Retinal pigment epithelial cell (primary cell): ENCODE measurements at places on chromosomes 12 and 14.

- no peak for DNase-seq
Observed at GRCh38 chr12:92109613-92110012, 36.0 kb downstream of the BTG1 start.

GRCh38 chr12:13428538-13429265 lies 232.2 kb downstream of the EMP1 start:
- DNase-seq: no peak

- DNase-seq: no peak
Observed at GRCh38 chr14:68854421-68854820, 61.6 kb upstream of the ZFP36L1 start.

DNA sequence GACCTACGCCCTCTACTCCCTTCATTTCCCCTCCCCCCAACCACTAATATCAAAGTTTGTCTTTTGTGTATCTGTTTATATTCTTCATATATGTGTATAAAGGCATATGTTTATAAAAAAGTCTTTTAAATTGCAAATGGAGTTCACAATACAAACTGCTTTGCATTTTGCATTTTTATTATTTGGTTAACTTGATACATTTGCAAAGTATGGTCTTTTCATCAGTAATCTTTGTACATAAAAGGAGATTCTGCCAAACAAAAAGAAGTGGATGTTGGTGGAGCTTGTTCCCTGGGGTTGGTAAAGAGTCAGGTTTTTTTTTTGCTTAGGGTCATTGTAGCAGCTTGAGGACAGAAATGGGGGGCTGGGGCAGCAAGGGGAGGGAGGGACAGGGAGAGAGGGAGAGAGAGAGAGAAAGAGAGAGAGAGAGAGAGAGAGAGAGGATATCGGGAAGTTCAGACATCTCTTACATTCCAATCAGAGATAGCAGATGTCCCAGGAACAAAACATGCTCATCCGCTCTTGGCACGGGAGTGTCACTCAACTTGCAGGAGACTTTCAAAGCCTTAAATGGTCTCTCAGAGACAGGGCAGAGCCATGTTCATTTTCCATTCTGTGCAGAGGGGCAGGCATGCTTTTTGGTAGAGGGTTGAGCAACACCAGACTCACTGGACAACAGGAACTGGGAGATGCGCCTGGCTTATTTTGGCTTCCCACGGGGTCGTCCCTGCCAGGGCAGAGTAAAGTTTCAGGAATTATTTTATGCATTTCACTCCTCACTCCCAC lies 44.8 kb upstream of the TBX5 start:
- DNase-seq: no peak

- DNase-seq: no peak
Observed at GRCh38 chr12:121799156-121799841, 4.5 kb upstream of the SETD1B start.

GRCh38 chr14:92990456-92991430 lies 67.8 kb downstream of the CHGA start:
- DNase-seq: no peak

DNA sequence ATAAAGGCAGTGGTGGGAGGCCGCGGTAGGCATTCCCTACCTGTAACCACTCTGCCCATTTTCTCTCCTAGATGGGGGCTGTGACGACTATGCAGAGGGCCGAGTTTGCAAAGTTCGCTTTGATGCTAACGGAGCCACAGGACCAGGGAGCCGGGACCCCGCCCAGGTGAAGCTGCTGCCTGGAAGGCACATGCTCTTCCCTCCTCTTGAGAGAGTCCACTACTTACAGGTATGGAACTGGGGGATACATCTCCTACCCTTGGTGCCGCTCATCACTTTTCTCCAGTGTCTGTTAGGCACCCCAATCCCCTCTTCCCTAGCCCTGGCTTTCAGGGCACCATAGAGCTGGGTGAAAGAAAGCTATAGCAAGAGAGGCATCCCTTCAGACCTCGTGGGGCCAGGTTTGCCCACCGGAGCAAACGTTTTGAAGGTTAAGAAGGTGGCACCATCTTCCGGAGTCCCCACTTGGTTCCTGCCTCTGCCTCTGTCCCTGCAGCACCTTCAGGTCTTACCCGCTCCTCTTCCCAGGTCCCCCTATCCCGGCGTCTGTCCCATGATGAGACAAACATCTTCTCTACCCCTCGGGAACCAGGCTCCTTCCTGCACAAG lies 2.0 kb upstream of the P3H3 start:
- DNase-seq: no peak

GRCh38 chr14:69263364-69263763 lies 3.4 kb downstream of the GALNT16 start:
- no peak for DNase-seq

GRCh38 chr12:31234955-31235867 lies 90.7 kb downstream of the SINHCAF start:
- DNase-seq: no peak

GRCh38 chr12:75818863-75819262 lies 212.7 kb downstream of the PHLDA1 start:
- DNase-seq: peak; percentile 60

GRCh38 chr12:99137124-99137855 lies 492.2 kb downstream of the APAF1 start:
- no peak for DNase-seq

DNA sequence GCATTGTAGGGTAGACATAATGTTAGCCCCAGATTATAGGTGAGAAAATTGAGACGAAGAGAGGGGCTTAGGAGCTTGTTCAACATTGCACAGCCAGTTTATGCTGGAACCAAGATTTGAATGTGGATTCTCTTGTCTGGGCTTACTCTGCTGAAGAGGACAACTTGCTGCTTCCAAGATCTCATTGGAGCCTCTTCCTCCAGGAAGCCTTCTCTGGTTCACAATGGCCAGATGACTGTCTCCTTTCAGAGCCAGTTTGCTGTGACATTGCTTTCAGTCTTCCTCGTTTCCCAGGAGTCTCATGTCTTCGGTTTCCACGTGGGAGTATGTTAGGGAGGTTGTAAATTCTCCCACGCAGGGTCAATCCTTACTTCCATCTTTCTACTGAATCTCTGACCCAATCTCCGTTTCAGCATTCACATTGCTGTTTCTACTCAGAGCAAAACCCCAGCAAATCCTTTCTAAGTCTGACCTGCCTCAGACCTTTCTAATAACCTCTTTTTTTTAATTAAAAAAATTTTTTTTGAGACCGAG lies 62.2 kb upstream of the LHX5 start:
- DNase-seq: no peak

GRCh38 chr12:75944905-75945432 lies 86.6 kb downstream of the PHLDA1 start:
- DNase-seq: no peak

DNA sequence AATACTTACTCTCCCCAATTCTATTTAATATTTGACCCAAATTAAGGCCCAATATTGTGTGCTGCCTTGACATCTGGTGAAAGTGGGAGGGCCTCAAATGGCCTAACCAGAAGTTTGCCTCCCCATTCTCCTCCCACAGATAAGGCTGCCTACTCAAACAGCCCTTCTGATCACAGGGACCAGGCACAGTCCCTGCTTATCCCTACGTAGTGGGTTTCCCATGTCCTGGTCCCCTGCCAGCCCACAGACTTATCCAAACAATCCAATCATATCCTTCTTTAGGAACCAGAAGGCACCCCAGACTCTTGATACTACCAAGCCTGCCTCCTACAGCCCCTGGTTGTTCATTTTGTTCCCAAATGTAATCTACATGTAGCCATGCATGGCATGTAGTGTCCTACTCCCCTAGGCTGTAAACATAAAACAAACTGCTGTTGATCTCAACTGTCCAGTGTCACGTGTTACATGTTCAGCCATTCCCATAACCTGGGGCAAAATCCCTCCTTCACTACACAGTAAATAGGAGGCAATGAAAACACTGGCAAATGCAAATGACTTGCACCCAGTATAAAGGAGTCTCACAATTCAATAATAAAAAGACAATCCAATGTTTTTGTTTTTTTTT lies 49.3 kb downstream of the EEA1 start:
- DNase-seq: no peak

DNA sequence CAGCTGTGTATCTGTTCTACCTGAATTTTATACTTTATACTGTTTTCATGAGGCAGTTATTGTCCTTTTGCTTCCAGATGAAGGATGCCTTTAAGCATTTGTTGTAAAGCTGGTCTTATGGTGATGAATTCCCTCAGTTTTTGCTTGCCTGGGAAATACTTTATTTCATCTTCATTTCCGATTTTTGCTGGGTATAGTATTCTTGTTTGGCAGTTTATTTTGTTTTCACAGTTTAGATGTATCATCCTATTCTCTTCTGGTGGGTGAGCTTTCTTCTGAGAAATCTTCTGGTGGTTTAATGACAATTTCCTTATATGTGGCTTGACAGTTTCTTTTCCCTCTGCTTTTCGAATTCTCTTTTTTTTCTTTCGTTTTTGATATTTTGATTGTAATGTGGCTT lies 188.1 kb downstream of the NUBPL start:
- DNase-seq: no peak

- no peak for DNase-seq
Observed at GRCh38 chr14:99423434-99423833, 57.2 kb downstream of the SETD3 start.

GRCh38 chr12:89859508-89860220 lies 151.0 kb upstream of the ATP2B1 start:
- DNase-seq: no peak

DNA sequence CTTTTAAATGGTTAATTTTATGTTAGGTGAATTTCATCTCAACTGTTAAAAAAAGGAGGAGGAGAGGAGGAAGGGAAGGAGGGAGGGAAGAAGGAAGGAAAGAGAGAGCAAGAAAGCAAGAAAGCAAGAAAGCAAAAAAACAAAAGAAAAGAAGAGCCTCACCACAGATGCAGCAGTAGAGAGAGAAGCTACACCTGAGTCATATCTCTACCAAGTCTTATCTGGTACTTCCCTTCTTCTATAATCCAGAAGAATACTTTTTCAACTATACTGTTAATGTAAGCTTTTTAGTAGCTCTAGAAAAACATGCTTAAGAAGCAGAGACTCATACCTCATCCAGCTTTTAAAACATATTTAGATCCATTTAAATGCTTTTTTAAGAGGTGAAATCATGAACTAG lies 5.6 kb upstream of the IL26 start:
- no peak for DNase-seq

GRCh38 chr12:75135026-75135425 lies 74.6 kb downstream of the KCNC2 start:
- no peak for DNase-seq

DNA sequence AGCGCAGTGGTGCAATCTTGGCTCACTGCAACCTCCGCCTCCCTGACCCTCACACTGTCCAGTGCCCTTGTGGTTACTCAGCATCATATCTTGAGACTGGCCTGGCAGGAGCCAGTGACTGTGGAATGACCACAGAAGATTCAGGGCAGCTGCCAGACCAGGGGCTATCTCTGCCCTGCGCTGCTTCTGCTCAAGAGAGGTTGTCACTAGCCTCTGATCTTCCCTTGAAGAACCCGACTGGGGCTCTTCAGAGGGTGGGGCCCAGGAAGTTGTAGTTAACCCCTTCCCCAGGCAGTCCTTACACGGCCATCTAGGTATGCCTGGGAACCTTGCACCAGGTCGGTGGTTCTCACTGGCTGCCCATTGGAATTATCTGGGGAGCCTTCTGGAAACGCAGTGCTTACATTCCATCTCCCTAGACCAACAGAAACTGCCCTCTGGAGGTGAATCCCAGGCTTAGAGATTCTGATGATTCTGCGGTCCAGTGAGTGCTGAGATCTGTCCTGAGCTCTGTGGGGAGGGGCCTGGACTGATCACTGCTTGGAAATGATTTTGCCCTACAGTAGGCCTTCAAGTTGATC lies 41.4 kb downstream of the PLEKHG3 start:
- no peak for DNase-seq

- no peak for DNase-seq
Observed at GRCh38 chr14:62557416-62557815, 487.8 kb downstream of the KCNH5 start.

- no peak for DNase-seq
Observed at GRCh38 chr14:64704743-64705380, 638 bp downstream of the PLEKHG3 start.

DNA sequence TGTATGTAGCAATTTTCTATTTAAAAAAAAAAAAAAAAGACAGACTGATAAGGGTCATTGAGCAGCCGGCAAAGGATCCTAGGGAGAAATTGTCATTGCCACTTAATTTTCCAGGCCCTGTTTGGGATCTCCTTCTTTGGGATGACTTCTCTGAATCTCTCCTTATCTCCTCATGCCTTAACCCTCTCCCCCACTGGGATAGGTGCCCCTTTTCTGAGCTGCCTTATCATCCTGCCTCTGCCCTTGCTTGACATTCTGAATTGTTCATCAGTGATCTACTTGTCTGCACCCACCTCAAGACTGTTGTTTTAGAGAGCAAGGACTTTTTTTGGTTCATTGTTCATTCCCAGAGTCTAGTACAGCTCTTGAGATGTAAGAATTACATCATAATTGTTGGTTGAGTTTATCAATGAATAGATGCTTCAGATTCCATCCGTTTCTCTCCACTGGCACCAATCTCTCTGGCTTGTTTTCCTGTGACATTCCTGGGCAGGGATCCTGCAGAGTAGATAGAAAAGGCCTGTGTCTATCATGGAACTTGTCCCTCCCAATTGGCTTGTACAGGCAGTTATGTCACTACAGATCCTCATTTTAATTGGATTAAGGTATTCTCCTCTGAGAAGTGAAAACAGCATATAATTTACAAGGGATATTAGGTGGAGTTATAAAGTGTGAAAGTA lies 42.6 kb downstream of the SOCS2 start:
- DNase-seq: no peak

GRCh38 chr12:101186291-101186690 lies 23.7 kb downstream of the SLC5A8 start:
- DNase-seq: no peak

GRCh38 chr12:128365032-128365431 lies 98.1 kb downstream of the TMEM132C start:
- DNase-seq: no peak

GRCh38 chr12:125683748-125684381 lies 618.6 kb downstream of the AACS start:
- DNase-seq: no peak

GRCh38 chr14:64218344-64219240 lies 75.6 kb downstream of the ESR2 start:
- no peak for DNase-seq

DNA sequence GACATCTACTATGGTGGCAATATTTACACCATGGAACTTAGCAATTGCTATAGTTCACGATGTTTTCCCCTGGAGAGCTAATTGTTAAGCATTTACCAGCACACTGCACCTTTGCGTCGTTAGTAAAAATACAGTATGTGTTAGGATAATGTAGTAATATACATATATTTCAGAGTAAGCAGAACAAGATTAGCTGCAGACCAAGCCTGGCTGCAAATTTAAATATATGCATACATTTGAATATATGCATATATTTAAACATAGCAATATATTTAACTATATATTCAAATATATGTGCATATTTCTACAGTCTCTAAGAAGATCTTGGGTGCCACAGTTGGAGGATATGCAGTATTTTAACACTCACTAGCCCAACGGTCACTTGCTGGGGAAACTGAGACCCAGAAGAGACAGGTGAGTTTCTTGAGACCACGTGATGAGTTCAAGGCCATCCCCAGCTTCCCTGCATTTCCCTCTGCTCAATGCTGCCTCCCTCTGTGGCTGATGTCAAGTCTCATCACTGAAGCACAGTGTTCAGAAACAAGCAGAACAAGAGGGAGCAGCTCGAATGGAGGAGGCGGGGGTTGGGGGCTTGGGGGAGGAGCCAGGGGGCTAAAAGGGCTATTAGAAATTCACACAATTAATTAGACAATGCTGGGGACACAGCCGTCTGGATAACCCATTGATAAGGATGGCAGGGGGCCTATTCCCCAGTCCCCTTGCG lies 708.0 kb downstream of the MED13L start:
- no peak for DNase-seq
